ENCODE measurements at places on chromosomes 12 and 14. TPM values are rescaled to one million over a fixed set of nuclear protein-coding genes. Genes with fewer than 3 reads are reported as not detected.
A peak's percentile ranks its signal among the peaks of the same experiment; 100 is the strongest.

NYNRIN gene
- 17.4 TPM for total RNA-seq

LRP6 gene
- total RNA-seq, result 42.8 TPM

MUCL1 gene
- total RNA-seq, result not detected

AQP2 gene
- not detected for total RNA-seq

ADAM21 gene
- total RNA-seq, result not detected

RILPL1 gene
- total RNA-seq, result 30.5 TPM

NOPCHAP1 gene
- total RNA-seq, result 5.6 TPM

CLEC14A gene
- total RNA-seq, result 13.2 TPM

PTGER2 gene
- 0.55 TPM for total RNA-seq

PAX9 gene
- not detected for total RNA-seq

ALDH2 gene
- total RNA-seq, result 132 TPM

- peak overlapping the region; percentile 95 for H3K27ac ChIP-seq
- no peaks in the 10 kb centered on the region for H3K27me3 ChIP-seq
- DNase-seq, result no peak
Measured at GRCh38 chr14:96038558-96038919, 623 bp upstream of the C14orf132 start.

DNA sequence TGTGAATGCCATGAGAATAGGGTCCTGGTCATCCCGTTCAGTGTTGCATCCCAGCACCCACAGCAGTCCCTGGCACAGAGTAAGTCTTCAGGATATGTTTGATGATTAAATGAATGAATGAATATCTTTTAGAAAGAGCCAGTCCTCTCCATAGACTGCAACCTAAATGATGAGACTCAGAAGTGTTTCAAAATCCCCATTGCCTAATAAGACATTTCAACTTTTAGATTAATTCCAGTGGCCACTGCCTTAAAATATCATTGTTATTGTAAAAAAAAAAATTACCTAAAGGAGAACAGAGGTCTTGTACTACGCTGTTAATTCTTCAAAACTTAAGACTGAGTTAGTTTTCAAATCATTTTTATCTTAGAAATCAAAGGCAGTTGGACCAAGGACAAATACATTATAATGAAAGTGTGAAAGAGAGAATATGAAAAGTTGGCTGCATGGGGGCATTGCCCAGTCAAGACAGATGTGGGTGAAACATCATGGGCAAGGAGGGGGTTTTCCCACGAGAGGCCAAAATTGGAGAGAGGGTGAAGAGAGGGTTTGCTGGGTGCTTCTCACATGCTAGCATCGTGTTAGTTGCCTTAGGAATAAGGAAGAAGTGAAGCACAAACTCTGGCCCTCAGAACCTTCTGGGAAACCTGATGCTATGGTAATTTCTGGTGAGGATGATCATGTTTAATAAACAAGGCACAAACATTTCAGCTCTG lies 26.3 kb upstream of the CPM start:
- no peaks in the 10 kb centered on the region for H3K27me3 ChIP-seq
- no peak overlapping the region for H3K4me3 ChIP-seq
- H3K4me1 ChIP-seq, result peaks cover 8% of the 10 kb centered on the region
- no peaks in the 10 kb centered on the region for H3K36me3 ChIP-seq

DNA sequence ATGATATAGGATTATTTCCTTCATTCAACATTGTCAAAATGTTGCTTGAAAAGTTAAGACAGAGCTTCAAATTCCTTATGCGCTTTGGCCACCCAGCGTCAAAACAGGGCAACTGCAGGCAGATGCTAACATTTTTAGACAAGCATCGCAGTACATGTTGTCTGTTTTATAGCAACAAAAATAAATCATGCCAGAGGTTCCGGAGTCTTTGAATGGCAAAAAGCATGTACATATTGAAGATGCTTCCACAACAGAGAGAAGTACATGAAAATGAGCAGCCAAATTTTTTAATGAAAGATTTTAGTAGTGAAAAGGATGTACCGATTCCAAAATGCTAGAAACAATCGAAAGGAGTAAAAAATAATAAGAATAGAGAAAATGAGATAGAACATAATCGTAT lies 49.8 kb upstream of the USP15 start:
- H3K27ac ChIP-seq, result no peak overlapping the region
- no peaks in the 10 kb centered on the region for H3K27me3 ChIP-seq
- no peak for DNase-seq
- no peak overlapping the region for H3K4me3 ChIP-seq

- no peak overlapping the region for H3K4me3 ChIP-seq
- H3K27ac ChIP-seq, result peak overlapping the region; percentile 39
- H3K36me3 ChIP-seq, result no peaks in the 10 kb centered on the region
- no peaks in the 10 kb centered on the region for H3K27me3 ChIP-seq
Measured at GRCh38 chr12:52189376-52190174, 2.2 kb downstream of the KRT80 start.

DNA sequence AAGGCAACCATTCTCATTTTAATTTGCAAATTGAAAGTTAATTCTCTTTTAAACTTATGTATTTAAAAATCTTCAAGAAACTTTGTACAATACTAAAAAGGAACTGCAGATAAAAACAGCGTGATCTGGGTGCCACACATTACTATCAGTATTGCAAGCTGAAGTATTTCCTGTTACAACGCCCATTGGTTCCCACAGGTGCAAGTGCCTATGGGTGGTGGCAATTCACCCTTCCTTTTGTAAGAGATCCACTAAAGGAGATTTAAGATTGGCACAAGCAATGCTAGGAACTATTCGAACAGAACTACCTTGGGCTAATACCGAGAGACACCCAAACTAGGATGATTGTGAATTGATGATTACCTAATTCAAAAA lies 13.2 kb downstream of the TAOK3 start:
- no peak for DNase-seq
- H3K27ac ChIP-seq, result peak overlapping the region; percentile 79
- H3K27me3 ChIP-seq, result no peaks in the 10 kb centered on the region
- H3K4me3 ChIP-seq, result no peak overlapping the region

DNA sequence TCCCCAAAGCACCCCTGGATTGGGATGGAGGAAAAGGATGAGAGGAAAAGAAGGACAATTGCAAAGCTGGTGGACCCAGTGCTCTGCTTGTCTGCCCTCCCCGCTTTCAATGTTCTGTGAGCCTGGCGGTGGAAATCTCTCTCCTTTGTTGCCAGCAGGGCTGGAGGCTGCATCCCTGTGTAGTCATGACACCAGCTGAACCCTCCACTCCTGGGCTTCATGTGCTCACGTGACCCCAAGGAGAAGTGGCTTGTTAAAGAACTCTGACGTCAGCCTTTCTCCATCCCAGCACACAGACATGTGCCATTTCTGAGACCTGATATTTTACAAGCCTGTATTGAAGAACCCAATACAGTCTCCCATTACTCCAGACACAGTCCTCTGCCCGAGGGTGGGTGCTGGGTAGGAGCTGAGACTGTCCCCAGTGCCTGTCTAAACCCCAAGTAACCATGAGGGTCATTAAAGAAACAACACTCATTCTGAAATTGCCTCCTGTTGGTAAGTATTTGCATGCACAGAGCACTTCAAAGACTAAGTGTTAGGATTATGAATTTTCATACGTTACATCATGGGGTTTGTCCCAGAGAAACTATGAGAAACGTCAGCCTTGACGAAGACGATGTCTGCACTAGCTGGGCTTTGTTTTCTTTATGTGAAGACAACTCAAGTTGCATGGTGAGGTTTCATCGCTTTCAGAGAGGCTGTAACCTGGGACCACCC lies 21.7 kb downstream of the GALNT16 start:
- no peaks in the 10 kb centered on the region for H3K36me3 ChIP-seq
- H3K27ac ChIP-seq, result no peak overlapping the region
- H3K4me3 ChIP-seq, result no peak overlapping the region
- H3K27me3 ChIP-seq, result no peaks in the 10 kb centered on the region

- H3K4me1 ChIP-seq, result peaks cover 21% of the 10 kb centered on the region
- peak overlapping the region; percentile 46 for H3K4me3 ChIP-seq
- peaks cover 30% of the 10 kb centered on the region for H3K27me3 ChIP-seq
- no peak overlapping the region for H3K27ac ChIP-seq
Measured at GRCh38 chr14:30874999-30875787, 834 bp downstream of the COCH start.

GRCh38 chr12:13097491-13098011 lies 5.9 kb downstream of the GSG1 start:
- no peaks in the 10 kb centered on the region for H3K27me3 ChIP-seq
- no peaks in the 10 kb centered on the region for H3K36me3 ChIP-seq
- peak overlapping the region; percentile 81 for H3K27ac ChIP-seq
- no peak for DNase-seq
- H3K4me3 ChIP-seq, result no peak overlapping the region

DNA sequence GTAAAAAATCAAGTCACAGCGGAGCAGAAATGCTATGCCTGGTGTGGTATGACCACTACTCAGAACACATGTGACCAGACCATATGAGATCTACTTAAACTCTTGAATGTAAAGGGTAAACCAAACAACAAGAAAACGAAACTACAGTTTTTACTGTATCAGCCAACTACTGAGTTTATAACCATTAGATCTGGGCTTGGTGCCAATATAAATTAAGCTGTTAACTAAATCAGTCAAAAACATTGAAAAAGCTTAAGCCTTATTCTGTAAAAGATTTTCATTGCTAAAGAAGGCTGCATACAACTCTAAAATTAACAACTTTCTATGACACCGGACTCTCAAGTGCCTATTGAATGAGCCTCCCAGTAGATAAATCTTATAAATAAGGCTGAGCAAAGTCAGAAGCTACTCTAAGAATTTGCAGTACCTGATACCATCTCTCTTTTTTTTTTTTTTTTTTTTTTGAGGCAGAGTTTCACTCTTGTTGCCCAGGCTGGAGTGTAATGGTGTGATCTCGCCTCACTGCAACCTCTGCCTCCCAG lies 35.4 kb downstream of the SPTLC2 start:
- no peaks in the 10 kb centered on the region for H3K4me1 ChIP-seq
- DNase-seq, result no peak
- peaks cover 9% of the 10 kb centered on the region for H3K36me3 ChIP-seq
- H3K27me3 ChIP-seq, result no peaks in the 10 kb centered on the region
- no peak overlapping the region for H3K4me3 ChIP-seq

DNA sequence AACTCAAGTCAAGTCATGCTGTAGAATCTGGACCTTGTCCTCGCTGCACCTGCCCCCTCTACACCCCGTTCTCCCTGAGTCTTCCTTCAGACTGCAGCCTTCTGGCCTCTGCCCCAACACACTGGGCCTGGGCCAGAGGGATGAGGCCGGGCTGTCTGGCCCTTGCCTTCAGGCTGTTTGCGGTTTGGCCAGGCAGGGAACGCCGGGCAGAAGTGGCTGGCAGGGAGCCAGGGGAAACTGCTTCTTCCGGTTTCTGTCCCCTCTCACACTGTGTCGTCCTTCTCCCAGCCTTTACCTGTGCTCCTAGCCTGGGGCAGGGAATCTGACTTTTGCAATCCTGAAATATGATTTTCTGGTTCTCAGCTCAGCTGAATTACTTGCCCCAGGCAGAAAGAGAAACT lies 13.5 kb downstream of the DGLUCY start:
- DNase-seq, result no peak
- peaks cover 30% of the 10 kb centered on the region for H3K4me1 ChIP-seq
- H3K4me3 ChIP-seq, result no peak overlapping the region
- peak overlapping the region; percentile 25 for H3K27ac ChIP-seq
- H3K36me3 ChIP-seq, result peaks cover 11% of the 10 kb centered on the region

DNA sequence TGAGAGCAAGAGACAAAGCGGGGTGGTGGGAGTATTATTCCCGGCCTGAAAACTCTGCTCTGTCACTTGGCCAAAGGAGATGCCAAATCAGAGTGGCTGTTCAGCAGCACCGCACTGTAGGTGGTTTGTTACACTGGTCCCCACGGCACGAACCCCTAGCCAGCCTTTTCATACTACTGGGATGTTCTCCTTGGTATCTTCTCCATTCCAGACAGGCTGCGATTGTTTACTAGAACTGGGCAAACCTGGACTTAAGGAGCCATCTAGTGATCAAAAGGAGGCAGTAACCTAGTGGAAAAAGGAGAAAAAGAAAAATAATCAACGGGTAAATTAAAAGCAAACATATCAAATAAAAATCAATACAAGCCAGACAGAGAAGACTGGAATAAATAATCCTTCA lies 58.9 kb upstream of the TMTC2 start:
- no peaks in the 10 kb centered on the region for H3K4me1 ChIP-seq
- no peaks in the 10 kb centered on the region for H3K36me3 ChIP-seq
- DNase-seq, result no peak
- H3K27me3 ChIP-seq, result no peaks in the 10 kb centered on the region
- no peak overlapping the region for H3K27ac ChIP-seq

DNA sequence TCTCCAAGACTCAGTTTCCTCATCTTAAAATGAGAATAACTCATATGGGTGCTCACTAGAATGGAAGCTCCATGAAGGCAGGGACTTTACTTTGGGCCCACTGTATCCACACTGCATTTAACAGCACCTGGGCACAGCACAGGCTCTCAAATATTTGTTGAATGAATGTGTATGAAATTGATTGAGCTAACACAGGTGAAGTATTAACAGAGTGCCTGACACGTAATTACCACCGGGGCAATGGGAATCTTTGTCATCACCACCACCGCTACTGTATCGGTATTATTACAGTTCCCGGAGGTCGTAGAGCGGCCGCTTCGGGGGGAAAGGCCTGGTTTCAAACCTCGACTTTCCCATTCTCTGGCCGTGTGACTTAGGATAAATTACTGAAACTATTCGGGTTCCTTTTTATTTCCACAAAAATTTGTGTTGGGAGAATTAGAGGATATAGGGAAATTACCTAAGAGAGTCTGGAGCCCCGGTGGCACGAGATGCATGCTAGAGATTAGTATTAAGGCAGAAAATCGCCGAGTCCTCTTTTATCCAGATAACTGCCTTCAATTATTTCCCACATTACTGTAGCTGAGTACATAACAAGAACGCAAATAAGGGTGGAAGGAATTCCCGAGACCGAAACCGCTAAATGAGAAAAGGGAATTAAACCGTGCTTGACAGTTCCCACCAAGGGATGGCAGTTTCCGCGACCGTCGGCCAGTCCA lies 1.0 kb upstream of the RIC8B start:
- H3K4me1 ChIP-seq, result peaks cover 12% of the 10 kb centered on the region
- H3K27me3 ChIP-seq, result no peaks in the 10 kb centered on the region
- H3K27ac ChIP-seq, result peak overlapping the region; percentile 92
- H3K36me3 ChIP-seq, result no peaks in the 10 kb centered on the region

GRCh38 chr12:114431902-114432301 lies 26.0 kb upstream of the TBX5 start:
- H3K27ac ChIP-seq, result no peak overlapping the region
- no peak overlapping the region for H3K4me3 ChIP-seq
- no peak for DNase-seq
- H3K4me1 ChIP-seq, result no peaks in the 10 kb centered on the region

GRCh38 chr12:95549392-95550084 lies 1.7 kb downstream of the USP44 start:
- H3K4me1 ChIP-seq, result peaks cover 9% of the 10 kb centered on the region
- H3K4me3 ChIP-seq, result peak overlapping the region; percentile 89
- peak overlapping the region; percentile 80 for H3K27ac ChIP-seq
- H3K27me3 ChIP-seq, result no peaks in the 10 kb centered on the region

Measured in sigmoid colon (tissue), 7 donors.